Renal cortical epithelial cell (primary cell): ENCODE measurements at places on chromosomes 1 and 21.

DNA sequence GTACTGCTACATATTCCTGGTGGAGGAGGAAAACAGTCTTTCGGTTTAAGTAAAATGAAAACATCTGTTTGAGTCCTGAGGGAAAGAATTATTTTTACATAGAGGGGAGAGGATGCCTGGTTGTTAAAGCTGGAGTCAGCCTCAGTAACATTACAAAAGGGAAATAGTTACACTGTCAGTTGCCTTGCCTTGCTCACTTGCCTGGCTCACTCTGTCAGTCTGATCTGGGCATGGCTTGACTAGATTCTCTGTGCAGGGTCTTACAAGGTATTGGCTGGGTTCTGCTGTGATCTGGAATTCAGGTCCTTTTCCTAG is 8.4 kb upstream of the UBE2U start:
- DNase-seq = no peak

DNA sequence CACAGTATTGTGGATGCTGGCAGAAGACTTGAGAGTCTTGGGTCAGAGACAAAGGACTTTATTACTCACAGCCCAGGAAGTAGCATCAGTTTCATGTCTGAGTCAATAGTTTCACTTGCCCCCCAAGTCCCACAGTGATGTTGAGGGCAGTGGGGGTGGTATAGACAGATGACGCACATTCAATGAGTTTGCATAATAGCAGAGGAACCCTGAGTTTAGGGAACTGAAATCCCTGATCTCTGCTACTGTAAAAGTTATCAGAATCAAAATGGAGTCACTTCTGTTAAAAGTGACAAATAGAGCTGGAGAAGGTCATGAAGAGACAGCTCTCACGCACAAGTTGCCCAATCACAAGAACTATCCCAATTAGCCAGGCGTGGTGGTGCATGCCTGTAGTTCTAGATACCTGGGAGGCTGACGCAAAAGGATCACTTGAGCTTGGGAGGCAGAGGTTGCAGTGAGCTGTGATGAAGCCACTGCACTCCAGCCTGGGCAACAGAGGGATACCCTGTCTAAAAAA is 11.5 kb upstream of the HCRTR1 start:
- DNase-seq = no peak

DNA sequence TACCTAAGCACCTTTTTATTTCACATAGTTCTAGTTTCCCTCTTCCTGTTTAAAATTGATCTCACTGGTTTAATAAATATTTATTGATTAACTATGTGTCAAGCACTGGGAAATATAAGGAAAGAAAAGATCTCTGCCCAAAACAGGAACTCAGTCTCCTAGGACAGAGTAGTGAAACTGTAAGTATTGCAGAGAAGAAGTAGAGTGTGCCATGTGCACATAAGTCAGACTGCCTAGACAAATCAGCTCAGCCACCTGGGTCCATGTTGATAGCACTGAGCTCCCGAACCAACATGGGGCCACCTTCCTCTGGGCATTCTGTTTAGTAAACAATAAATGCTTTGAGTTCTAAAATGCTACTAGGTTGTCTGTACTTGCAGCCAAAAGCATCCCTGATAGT is 9.8 kb upstream of the SSX2IP start:
- no peak for DNase-seq

GRCh38 chr1:41452704-41453290 is 31.7 kb downstream of the EDN2 start:
- no peak for DNase-seq

GRCh38 chr1:117244971-117245370 is 34.2 kb upstream of the VTCN1 start:
- no peak for DNase-seq

DNA sequence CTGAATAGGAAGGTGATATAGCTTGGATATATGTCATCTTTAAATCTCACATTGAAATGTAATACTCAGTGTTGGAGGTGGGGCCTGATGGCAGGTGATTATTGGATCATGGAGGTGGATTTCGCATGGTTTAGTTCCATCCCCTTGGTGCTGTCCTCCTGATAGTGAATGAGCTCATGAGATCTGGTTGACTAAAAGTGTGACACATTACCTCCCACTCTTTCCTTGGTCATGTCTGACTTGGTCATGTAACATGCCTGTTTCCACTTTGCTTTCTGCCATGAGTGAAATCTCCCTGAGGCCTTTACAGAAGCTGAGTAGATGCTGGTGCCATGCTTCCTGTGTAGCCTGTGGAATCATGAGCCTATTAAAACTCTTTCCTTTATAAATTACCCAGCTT is 664.5 kb upstream of the NR5A2 start:
- DNase-seq = no peak
